ENCODE measurements at places on chromosomes 12 and 14. TPM values are rescaled to one million over a fixed set of nuclear protein-coding genes. Genes with fewer than 3 reads are reported as not detected.

GRCh38 chr12:113757221-113758002 lies 208.7 kb downstream of the RBM19 start:
- no peak for DNase-seq

DNA sequence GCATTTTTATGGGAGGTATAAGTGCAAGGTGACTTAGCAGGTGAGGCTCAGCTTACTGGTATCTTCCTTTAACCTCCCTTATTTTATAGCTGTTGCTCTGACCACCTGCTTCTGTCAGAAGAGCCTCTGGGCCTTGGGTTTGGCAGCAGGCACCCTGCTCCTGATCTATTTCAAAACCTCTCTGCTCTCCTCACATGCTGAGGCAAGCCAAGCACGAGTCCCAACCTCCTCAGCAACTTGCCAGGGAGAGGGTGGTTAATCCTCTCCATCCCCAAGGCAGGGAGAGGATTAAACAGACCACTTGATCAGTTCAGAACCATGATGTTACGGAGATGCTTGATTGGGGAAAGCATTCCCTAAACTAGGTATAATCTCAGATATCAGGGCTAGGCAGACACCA lies 5.4 kb downstream of the PLEKHH1 start:
- no peak for DNase-seq

GRCh38 chr14:72850360-72850759 lies 43.5 kb downstream of the DPF3 start:
- DNase-seq: no peak

DNA sequence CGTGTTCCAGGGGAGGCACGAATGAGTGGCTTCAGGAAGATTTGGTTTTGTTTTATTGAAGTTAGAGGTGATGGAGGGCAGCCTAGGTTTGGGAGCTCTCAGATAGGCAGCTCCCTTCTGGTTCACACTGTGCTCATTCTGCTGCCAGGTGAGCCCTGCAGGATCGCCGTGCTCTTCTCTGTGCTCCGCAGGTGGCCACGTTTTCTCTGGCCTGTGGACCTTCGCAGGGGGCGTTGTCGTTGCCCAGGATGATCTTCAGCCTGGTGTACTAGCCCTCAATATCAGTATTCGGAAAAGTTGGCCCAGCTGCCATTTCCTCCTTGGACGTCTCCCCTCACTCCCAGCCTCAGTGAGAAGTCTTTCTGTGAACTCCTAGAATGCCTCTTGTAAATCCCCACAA lies 69.5 kb downstream of the PELI2 start:
- DNase-seq: no peak

DNA sequence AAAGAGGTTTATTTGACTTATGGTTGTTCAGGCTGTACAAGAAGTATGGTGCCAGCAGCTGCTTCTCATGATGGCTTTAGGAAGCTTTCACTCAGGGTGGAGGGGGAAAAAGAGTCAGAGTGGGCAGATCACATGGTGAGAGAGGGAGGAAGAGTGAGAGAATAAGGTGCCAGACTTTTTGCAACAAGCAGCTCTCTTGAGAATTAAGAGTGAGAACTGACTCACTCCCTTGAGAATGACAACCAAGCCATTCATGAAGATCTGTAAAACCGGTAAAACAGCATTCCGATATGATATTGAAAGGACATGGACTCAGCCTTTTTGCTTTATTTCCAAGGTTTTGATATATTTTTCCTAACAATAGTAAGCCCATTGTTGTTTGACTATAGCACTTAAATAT lies 501.2 kb downstream of the GALC start:
- no peak for DNase-seq

DNA sequence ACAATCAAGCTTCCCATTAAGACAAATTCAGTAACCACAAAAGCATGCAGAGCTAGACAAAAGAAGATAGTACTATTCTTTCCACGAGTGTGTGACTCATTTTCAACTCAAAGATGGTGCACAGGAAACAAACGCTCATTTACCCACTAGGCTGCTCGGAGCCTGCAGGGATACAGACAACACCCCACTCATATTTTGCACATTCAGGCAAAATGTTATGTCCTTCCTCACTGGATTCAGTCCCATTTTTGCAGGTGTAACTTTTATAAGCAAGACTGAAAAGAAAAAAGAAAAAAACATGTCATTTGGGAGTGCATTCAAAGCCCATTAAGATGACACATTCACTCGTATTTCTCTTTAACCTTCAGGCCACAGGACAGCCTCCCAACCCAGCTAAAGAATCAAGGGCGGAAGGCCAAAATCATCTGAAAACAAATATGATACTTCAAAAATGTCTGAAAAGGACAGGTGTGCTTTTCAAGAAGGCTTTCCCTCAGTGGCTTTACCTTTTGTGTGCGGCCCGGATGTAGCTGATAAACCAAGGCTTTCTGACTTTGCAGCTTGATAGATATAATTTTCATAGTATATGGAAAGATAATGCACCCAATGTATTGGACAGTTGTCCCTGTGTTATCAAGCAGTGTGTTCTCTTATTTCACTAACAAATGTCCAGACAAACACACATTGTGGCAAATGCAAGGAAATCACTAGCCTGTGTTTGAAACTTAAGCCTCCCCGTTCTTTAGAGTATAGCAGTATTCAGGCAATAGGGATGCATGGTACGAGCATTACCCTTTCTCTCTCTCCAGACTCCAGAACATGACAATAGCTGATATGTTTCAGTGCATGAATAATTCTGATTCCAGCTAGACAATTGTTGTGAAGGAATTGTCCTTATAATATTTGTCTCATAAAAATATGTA lies 147.8 kb upstream of the KRR1 start:
- DNase-seq: no peak

DNA sequence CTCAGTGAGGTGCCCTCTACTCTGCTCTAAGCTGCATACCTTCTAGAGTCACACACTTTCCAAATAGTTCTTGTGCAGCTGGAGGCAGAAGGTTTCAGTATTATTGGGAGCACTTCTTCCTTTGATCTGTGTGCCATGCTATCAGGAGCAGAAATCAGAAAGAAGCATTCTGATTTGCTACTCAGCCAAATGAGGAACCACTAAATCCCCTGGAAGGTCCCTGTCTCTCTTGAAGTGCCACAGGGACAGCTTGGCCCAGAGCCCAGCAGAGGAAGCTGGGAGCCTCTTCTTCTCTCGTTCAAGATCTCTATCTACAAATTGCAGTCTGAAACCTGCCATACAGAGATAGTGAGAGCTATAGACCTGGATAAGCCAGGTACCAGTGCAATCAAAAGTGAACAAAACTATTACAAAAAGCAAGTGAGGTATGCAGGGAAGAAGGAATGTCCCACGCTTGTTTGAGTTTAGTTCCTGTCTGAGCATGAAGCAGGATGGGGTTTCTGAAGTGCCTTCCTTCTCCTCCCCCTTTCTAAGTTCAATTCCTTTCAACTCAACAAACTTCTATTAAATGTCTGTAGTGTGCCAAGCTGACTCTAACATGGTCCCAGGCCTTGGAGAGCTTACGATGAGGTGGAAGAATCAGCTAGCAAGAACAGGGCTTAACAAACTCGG lies 100.9 kb upstream of the PARP11 start:
- no peak for DNase-seq

DNA sequence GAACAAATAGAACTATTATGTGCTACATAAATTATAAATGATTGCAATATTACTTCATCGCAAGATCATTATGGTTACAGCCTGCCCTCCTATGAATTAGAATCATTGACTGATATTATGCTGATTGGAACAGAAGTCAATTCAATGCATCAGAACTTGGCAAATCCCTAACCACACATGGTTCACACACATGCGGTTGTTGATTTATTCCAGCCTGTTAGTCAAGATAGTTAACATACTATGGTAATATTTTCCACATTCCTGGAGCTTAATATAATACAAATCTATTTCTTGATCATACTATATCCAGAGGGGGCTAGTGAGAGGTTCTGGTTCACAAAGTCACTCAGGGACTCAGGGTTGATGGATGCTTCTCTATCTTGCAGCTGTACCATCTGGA lies 9.7 kb upstream of the CACNA1C start:
- DNase-seq: no peak

- DNase-seq: no peak
Observed at GRCh38 chr12:32360956-32361355, 38.4 kb upstream of the FGD4 start.

GRCh38 chr14:54650331-54650958 lies 83.5 kb downstream of the SAMD4A start:
- DNase-seq: no peak

DNA sequence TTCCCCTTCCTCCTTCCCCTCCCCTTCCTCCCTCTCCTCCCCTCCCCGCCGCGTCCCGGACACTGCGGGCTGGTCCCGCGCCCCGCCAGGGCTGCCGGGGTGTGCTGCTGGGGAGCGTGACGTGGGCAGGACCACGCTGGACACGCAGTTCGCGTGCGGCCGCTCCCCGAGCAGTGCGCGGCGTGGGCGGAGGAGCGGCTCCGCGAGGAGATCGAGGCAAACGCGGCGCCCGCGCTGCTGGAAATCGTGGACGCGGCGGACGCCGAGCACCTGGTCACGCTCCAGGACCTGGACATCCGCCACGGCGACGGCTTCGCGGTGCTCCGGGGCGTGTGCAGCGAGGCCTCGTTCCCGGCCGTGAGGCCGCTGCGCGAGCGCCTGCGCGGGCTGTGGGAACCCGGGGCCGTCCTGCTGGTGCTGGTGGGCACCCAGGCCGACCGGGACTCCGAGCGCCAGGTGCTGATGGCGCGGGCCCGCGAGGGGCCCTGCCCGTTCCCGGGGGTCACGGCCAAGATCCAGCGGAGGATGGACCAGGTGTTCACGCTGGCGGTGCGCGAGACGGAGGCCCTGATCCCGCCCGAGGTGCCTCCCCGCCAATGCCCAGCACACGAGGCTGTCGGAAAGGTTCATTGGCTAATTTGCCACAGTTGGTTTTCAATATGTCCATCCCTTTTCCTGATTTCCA lies 84.3 kb downstream of the TNFAIP2 start:
- DNase-seq: no peak

The ATL1 gene
- total RNA-seq: 4.2 TPM

The FOXG1 gene
- 0.29 TPM for total RNA-seq

Measured in H1 (cell line).